ENCODE measurements at places on chromosomes 1 and 21.

GRCh38 chr1:68426594-68426993 lies 23.2 kb downstream of the RPE65 start:
- no peak for ATAC-seq

DNA sequence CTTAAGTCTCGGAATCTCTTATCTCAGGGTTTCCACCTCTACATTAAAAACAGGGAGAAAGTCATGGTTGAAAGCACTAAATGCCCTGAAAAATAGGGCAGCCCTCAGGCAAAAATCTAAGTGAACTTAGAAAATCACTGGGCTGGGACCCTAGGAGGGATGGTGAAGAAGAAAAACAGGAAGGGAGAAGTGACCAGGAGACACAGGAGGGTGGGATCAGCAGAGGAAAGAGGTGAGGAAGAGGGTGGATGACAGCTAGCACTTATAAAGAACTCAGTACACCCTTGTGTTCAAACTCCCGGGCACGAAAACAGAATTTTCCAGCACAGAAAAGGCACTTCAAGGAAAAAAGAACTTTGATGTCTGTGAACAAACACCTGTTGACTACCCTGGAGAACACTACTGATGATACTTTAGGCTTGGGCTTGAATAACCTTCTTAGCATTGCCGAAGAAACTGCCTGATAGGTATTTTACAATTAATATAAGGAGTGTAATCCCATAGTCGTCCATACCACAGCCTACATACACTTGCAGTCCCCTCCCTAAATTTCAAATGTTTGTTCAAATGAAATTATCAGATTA lies 2.0 kb downstream of the CHML start:
- ATAC-seq, result no peak

- peak; percentile 2 for ATAC-seq
These were observed 491 bp upstream of the RAP1A start for GRCh38 chr1:111618961-111619634.

DNA sequence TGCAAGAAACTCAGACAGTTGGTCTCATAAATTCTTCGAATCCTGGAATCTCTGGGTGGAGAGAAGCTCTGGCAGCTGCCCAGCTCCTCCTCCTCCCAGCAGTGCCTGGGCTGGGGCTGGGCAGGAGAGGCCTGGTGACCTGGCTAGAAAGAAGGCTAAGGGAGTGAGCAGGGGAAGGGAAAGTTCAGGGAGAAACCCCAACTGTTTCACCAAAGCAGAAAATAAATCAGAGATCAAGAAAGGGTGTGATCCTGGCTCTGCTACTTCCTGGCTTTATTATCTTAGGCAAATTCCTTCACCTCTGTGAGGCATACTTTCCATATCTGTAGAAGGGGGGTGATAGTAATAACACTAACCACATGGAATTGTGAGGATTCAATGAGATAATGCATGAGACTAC lies 8.8 kb upstream of the COL16A1 start:
- ATAC-seq, result no peak

DNA sequence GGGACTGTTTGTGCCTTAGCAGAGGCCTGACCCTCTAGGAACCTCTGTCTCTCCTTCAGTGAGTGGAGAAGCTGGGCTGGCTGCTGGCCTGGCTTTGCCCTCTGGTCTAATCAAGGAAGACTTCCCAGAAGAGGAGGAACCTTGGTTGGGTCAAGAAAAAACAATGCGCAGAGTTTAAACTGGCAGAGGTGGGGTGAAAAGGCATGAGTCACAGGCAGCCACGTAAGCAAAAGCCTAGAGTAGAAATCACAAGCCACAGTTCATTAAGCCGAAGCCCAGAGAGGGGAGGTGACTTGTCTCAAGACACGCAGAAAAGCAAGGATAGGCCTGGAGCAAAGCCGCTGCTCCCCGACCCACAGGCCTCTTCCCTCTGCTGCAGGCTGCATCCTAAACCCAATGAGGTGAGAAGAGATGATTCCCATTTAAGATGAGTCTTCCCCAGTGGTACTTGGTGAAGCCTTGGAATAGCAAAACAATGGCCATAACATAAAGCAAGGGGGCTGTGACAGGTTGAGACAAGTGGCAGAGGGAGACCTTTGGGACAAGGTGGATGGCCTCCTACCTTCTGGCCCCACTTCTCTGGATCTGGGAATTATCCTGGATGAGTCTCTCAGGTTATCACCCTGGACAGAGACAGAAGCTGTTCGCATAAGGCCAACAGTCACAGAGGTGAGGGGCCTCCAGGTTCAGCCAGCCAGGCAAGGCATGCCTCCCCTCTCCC lies 7.7 kb downstream of the PDZK1IP1 start:
- ATAC-seq, result no peak

GRCh38 chr1:24021403-24022266 lies 41.5 kb upstream of the SRSF10 start:
- no peak for ATAC-seq

GRCh38 chr1:58874757-58875755 lies 91.2 kb upstream of the JUN start:
- no peak for ATAC-seq

DNA sequence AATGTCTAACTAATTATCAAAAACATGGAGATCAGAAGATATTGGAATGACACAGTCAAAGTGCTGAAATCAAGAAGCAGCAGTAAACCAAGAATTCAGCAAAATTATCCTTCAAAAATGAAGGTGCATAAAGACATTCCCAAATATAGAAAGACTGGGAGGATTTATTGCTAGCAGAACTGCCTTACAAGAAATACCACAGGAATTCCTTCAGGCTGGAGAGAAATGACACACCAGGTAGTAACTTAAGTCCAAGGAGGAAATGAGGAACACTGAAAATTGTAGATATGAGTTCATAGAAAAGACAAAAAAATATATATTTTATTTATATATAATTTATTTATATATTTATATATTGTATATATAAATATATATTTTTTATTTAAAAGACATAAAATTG lies 217.2 kb downstream of the RPS6KC1 start:
- no peak for ATAC-seq

DNA sequence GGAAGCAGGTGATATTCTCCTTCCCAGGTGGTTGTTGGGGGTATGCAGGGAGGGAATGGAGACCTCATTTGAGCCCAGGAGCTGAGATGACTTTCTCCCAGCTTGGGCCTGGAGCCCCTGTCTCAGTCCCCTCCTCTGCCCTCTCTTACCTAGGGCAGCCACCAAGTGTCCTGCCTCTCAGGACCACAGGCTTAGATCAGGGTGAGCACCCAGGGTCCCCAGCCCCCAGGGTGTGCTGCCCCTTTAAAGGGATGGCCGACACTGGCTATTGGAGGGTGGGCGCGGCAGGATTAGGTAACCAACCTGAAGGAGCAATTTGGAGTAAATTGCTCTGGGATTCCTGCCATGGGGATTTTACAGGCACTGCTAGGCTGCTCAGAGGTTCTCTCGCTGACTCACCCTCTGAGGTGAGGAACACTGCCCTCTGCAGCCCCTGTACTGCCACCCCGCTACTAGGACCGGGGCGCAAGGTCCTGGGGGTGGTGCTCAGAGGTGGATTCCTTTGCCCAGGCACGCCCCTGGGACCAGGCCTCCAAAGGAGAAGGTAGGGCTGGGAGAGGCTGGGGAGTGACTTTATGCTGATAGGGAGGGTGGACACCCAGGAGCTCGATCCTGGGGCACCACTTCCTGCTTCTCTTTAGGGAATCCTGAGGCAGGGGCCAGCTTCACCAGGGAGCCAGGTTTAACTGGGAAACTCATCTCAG lies 1.5 kb downstream of the RPS6KA1 start:
- no peak for ATAC-seq

GRCh38 chr1:184597650-184598357 lies 156.9 kb downstream of the EDEM3 start:
- ATAC-seq, result no peak

GRCh38 chr1:245698860-245699259 lies 544.1 kb downstream of the KIF26B start:
- ATAC-seq, result no peak

- no peak for ATAC-seq
These were observed 5.3 kb downstream of the TRAF3IP3 start for GRCh38 chr1:209761011-209761635.

- no peak for ATAC-seq
These were observed 417.6 kb downstream of the NPHP4 start for GRCh38 chr1:5574641-5575040.

- no peak for ATAC-seq
These were observed 112.5 kb downstream of the DNM3 start for GRCh38 chr1:171953835-171954234.
